Activated naive CD8-positive, alpha-beta T cell treated with anti-CD3 and anti-CD28 coated beads, Interleukin-2, amount 50 U/mL, for 16 hours (primary cell): ENCODE measurements at places on chromosomes 7 and 10.

DNA sequence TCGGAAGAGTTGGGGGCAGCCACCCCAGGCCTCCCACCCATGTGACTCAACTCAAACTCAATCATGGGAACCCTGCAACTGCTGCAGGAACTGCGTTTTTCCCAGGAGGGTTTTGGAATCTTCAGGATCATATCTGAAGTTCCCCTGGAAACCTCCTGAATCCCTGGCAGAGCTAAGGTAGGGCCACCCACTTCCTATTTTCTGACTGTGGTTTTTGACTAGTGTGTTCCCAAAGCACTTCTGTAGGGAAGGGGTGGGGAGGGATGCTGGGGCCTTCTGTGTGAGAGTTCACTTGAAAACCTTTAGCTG, 127.6 kb upstream of the UNC5B start:
- DNase-seq, result no peak

DNA sequence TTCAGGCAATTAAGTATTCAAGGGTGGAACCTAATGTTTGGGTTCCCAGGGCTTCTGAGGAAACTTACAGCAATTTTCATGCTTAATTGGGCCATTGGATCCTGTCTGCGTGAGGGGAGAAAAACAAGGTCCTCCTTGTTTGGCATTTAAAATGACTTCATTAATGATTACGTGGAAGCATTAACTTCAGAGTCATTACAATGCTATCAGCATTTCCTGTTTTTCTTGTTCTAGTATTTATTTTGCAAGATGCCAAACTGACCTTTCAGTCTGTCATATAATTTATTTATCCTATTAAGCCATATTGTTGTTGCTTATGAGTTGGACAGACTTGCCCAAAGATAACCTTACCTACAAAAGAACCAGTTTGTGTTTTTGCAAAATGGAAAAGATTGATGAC, 324.1 kb upstream of the LRRN3 start:
- DNase-seq, result no peak

DNA sequence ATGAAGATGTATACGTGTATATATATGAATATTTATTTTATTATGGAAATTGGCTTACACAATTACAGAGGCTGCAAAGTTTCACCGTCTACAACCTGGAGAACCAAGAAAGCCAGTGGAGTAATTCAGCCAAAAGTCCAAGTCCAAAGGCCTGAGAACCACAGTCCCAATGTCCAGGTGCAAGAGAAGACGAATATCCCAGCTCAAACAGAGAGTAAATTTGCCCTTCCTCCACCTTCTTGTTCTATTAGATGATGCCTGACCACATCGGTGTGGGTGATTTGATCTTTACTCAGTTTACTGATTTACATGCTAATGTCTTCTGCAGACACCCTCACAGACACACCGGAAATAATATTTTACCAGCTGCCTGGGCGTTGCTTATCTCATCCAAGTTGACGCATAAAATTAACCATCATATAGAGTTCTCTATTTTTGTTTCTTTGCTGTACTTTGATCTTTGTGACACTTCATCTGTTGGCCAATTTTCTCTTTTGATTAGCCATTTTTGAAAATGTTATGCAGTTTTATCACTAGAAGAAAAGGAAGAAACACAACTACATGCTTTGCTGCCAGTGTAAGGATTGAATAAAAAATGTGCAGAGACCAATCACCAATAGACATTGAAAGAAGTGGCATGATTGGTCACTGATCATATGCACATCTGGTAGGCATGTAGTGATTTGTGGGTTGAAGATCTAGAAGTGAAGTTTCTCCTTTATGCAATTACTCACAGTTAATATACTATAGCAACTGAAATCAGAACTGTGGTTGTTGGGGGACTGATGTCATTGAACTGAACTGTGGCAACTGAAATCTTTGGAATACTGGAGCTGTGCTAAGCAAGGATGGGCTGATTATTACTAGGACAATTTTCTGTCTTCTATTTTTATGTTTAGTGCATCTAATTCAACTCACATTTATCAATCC, 68.5 kb downstream of the EPDR1 start:
- no peak for DNase-seq

- no peak for DNase-seq
Observed at GRCh38 chr10:132932461-132933307, 9.7 kb downstream of the CFAP46 start.

- DNase-seq, result no peak
Observed at GRCh38 chr10:89981891-89982290, 280.5 kb downstream of the KIF20B start.
